ENCODE measurements at places on chromosomes 3 and 15.

DNA sequence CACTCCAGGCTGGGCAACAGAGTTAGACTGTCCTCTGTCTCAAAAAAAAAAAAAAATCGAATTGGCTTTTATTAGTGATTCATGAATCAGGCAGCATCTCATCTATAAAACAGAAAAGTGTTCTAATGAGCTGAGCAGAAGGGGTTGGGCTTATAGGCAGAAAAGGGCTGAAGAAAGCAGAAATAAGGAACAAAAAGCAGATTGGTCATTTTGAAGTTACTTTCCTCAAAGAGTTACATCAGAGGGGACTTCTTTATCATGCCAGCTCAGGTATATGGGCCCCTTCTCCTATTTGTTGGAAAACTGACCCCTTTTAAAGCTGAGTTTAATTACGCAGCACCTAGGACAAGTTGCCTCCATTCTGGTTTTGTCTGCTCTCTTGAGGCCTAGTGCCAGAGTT, 722 bp upstream of the POGLUT1 start:
- DNase-seq, result no peak

DNA sequence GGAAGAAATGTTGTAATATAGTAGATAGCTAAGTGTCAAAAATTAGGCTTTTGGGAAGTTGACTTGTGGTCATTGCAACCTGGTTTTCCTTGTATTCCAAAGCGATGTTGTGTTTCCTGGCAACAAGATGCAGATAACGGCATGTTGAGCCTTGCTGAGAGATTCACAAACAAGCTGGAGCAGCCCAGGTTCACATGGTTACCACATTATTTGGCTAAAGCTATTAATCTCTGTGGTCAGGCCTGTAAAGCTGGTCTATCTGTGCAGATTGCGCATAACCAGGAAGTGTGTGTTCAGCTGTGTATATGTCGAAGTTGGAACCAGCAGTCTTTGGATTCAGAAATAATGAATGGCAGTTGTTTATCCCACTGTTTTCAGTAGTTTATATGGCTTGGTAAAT, 6.6 kb downstream of the TIPARP start:
- DNase-seq, result no peak

DNA sequence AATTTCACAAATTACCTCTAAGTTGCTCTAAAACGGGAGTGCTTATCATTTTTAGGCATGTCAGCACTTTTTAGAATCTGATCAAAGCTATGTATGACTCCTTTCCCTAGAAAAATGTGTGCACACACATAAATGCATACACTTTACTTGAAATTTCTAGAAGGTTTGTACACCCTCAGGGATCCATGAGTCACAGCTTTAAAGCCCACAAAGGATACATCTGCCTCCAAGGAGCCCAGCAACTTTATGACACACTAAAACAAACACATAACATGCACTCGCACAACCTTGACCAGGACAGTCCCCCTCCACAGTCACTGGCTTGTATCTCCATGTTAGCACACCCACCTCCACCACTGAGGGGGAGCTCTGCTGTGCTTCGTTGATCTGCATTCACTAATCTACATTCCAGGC, 722.0 kb upstream of the CFAP20DC start:
- no peak for DNase-seq

DNA sequence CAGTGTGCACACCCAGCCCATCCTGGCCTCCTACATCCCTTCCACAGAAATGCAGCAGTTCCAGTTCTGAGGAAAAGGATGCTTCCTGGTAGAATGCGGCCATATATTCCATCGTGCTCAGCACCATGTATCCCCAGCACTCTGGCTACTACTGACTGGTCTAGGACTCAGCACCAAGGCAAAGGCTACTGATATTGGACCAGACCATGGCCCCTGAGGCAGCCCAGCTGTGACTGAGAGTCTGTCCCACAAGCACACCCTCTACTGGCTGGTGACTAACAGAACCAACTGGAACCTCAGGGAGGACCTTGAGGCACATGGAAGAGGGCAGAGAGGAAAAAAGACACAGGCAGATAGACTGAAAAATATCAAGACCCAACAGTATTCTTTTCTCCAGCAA, 30.0 kb downstream of the TARS3 start:
- DNase-seq, result no peak

- no peak for DNase-seq
These were observed 110.0 kb downstream of the RAB11A start for GRCh38 chr15:65979316-65979715.

GRCh38 chr15:41605566-41605965, 46.6 kb downstream of the TYRO3 start:
- DNase-seq, result no peak

- no peak for DNase-seq
These were observed 1084.1 kb downstream of the FHIT start for GRCh38 chr3:60167186-60167585.

GRCh38 chr3:132254076-132254755, 63.0 kb upstream of the ACP3 start:
- DNase-seq, result no peak

Measured in esophagus squamous epithelium (tissue), 5 donors.